ENCODE measurements at places on chromosomes 3 and 15. TPM values are rescaled to one million over a fixed set of nuclear protein-coding genes. Genes with fewer than 3 reads are reported as not detected.

DNA sequence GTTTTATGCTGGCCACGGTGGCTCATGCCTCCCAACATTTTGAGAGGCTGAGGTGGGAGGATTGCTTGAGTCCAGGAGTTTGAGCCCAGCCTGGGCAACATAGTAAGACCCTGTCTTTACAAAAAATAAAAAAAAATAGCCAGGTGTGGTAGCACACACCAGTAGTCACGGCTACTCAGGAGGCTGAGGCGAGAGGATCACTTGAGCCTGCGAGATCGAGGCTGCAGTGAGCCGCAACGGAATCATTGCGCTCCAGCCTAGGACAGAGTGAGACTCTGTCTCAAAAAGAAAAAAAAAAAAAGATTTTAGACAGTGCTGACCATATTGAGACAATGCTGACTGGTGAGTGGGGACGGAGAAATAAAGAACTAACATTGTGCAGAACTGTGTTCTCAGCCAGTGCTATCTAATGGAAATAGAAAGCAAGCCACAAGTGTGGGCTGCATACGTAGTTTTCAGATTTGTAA lies 67.2 kb downstream of the ST6GAL1 start:
- DNase-seq, result no peak

Gene RASL12
- total RNA-seq, result 32.8 TPM

GRCh38 chr15:43702701-43703424 lies 9.2 kb downstream of the CKMT1A start:
- DNase-seq, result no peak

Gene PAQR9
- not detected for total RNA-seq

Gene PSTPIP1
- 12.3 TPM for total RNA-seq

Gene SLC28A1
- not detected for total RNA-seq

GRCh38 chr15:48408327-48408726 lies 77.1 kb downstream of the DUT start:
- no peak for DNase-seq

Gene GNAI2
- 222 TPM for total RNA-seq

DNA sequence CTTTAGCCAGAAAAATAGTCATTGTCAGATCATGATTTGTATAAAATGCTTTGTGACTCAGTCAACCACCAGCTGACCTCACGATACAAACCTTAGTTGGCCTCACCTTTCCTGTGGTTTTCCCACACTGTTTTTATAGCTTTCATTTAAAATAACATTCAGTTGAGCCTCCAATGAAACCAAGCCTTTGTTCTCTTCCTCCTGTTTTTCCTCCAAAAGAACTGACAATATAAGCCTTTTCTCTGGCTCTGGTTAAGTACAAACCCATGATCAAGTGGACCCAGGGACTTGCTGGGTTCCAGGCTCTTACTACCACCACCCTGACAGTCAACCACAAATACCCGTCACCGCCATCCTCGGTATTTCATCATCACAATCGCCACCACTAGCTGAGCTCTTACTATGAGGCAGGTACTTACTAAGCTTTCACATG lies 81.7 kb downstream of the TAMM41 start:
- no peak for DNase-seq

GRCh38 chr3:190525634-190526033 lies 11.7 kb downstream of the IL1RAP start:
- no peak for DNase-seq

DNA sequence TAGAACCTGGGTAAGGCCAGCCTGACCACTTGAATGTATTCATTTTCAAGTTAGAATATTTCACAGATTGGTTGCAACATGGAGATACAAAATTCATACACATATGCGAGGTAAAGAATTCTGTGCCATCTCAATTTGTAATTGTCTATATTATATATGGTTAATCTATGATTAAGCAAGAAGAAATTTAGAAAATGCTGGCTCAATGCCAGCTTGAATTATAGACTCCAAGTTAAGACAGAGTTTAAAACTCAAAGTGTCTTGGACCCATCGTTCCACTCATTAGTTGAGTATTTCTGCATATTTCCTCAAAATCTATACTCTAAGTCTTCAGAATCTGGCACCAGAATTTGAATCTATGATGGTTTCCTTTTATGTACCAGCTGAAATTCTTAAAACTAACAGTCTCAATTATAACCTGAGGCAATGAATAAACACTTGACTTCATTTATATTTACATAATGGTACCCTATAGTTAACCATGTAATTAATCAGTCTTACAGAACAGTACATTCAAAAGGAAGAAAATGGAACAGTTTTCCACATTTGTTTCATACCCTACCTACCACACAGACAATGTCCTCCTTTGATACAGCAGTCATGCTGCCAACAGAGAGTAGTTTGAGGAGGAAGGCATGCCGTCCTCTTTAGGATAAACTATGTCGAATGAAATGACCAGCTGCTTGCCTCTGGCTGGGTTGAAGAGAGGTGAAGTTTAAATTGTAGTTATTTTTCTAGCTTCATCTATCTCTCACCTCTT lies 95.7 kb downstream of the CD47 start:
- no peak for DNase-seq

DNA sequence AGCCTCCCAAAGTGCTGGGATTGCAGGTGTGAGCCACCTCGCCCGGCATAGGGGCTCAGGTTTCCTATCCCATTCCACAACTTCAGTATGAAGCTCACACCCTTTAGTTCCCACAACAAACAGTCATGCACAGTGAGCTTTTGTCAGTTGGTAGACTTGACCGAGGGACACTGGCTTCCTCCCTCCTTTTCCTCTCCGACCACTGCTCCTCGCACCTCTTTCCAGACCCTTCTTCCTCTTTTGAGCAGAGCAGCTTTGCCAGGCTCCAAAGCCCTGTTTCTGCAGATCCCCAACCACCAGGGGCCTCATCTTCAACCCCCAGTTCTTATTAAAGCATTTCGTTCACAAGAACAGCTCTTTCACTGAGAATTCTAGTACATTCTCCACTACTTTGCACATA lies 12.7 kb upstream of the CILP start:
- DNase-seq, result no peak
